ENCODE measurements at places on chromosomes 7 and 10.

- ATAC-seq, result no peak
These were observed 658.3 kb downstream of the SUGCT start for GRCh38 chr7:40793132-40793531.

DNA sequence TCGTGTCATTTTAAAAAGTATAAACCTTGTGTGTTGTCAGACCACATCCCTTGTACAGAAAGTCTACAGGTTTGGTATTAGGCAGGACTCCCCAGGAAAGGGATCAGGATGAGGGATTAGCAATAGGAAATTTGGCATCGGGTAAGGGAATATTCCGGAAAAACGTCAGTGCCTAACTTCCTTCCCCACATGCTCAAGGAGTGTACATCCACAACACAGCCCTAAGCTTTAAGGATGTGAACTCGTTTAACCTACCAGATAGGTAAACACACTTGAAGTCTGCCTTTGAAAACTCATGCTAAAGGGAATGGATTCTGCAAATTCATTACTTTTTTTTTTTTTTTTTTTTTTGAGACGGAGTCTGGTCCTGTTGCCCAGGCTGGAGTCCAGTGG, 194.9 kb downstream of the SKIDA1 start:
- ATAC-seq, result no peak

- no peak for ATAC-seq
These were observed 30.6 kb downstream of the PALD1 start for GRCh38 chr10:70508912-70509756.

DNA sequence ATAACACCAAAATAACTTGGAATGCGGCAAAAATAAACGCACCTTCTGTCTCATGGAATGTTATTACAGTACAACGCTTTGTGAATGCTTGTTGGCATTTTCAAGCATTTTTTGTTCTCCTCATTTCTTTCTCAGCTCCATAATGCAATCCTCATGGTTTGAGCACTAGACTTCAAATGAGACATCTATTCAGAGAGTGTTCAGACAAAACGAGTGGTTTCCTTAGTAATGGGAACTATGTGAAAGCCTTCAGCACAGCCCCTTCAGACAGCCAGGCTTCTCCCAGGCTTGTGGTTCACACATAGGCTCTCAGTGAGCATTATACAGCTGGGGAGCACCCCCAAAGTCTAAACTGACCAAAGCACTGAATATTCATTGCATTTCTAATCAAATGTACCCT, 8.6 kb upstream of the LRRN3 start:
- ATAC-seq, result no peak
